ENCODE measurements at places on chromosomes 5 and 9.
A peak's percentile ranks its signal among the peaks of the same experiment; 100 is the strongest.

- DNase-seq, result peak; percentile 81
Measured at GRCh38 chr9:113622600-113623400, 159.3 kb downstream of the RGS3 start.

DNA sequence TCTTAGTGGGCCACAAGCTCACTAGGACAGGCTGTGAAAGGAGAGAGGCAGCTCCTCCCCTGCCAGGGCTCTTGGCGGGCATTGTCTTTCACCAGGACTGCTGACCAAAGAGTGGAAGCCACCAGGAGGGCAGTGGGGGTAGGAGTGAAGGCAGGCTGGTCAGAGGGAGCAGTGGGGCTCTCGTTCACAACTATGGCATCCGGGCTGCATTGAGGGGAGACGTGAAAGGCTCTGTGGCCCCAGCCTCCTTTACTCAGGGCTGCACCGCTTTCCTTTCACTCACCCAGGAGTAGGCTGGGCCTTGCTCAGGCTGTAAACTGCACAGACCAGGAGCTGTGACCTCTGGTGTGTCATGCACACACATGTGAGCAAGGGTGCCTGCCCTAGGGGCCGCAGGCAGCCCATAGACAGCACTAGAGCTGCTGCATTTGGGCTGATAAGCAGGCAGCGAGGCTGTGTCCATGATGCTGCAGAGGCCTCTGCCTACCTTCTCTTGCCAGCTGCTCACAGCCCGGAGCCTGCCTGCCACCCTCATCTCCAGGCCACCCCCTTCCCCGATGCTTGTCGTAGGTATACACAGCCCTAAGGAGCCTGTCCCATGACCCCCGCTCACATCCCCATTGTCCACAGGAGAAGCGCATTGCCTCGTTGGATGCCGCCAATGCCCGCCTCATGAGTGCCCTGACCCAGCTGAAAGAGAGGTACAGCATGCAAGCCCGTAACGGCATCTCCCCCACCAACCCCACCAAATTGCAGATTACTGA lies 130.4 kb downstream of the DAB2IP start:
- no peak for DNase-seq

DNA sequence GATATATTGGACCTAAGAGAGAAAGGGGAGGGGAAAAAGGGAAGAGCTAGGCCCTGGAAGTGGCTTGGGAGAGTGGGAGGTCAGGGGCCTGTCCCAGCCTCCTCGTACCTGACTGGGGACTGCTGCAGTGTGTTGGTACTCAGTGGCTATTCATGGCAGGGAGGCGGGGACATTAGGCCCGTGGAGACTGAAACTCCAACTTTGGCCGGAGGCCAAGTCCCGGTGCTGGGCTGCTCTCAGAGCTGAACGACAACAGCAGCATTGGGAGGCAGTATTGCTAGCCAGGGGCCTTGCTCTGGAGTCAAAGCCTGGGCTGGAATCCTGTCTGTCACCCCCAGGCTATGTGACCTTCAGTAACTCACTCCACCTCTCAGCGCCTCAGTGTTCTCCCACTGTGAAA lies 37.8 kb downstream of the NEURL1B start:
- no peak for DNase-seq

GRCh38 chr5:137199201-137199600 lies 299.9 kb downstream of the SPOCK1 start:
- DNase-seq, result no peak

- no peak for DNase-seq
Measured at GRCh38 chr9:116842658-116843057, 155.6 kb downstream of the TRIM32 start.

DNA sequence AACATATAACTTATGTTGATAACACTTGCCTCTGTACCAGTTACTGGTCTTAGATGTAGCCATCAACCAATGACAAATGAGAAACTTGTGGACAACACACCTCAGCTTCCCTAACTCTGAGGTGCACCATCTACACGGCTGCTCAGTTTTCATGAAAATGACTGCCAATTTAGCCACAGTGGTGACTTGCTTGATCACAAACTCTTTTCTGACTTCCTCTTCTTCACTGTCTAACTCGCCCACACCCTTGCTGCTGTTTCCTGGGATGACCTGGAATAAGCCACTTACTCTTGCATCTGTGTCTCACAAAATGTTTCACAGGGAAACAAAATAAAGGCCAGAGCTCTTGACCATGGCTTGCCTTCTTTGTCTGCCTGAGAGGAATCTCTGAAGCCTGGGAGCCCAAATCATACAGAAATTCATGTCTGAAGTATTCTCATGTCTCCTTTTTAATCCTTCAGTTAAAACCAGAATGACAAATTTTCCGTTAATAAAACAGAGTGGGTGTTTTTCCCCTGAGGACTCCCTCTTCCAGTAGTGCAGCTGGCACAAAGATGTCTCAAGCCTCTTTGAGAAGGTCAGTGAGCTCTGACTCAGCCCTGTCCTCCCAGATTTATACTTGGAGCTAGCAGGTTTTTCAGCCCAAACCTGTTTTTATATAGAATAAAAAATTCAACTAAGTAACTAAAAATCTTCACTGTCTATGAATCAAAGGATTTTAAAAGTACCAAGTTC lies 126.5 kb upstream of the PAM start:
- no peak for DNase-seq

DNA sequence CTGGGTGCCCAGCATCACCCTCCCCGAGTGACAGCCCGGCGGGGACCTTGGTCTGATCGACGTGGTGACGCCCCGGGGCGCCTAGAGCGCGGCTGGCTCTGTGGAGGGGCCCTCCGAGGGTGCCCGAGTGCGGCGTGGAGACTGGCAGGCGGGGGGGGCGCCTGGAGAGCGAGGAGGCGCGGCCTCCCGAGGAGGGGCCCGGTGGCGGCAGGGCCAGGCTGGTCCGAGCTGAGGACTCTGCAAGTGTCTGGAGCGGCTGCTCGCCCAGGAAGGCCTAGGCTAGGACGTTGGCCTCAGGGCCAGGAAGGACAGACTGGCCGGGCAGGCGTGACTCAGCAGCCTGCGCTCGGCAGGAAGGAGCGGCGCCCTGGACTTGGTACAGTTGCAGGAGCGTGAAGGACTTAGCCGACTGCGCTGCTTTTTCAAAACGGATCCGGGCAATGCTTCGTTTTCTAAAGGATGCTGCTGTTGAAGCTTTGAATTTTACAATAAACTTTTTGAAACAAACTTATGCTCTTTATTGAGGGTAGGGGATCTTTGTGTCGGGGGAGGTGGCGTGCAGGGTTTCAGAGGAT lies 1.3 kb downstream of the GADD45G start:
- DNase-seq, result peak; percentile 47

GRCh38 chr9:115395511-115396021 lies 277.6 kb upstream of the TNC start:
- no peak for DNase-seq

- no peak for DNase-seq
Measured at GRCh38 chr5:179451114-179451827, 99.1 kb upstream of the RUFY1 start.

DNA sequence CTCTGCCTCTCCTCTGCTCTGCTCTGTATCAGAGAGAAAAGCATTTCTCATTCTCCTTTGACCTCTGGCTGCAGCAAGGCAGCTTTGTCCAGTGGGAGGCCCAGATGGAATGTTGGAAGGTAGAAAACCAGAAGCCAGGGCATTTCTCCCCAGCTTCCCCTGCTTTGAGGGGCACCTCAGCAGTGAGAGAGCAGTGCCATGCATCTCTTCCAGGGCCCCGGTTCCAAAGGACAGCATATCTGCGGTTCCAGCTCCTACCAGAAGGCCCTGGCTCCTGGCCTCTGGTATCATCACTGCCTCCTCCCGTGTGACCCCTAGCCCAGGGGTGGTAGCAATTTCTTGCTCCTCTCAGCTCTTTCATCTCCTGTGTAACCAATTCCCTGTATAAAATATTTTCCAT lies 190.8 kb downstream of the SPOCK1 start:
- DNase-seq, result no peak

DNA sequence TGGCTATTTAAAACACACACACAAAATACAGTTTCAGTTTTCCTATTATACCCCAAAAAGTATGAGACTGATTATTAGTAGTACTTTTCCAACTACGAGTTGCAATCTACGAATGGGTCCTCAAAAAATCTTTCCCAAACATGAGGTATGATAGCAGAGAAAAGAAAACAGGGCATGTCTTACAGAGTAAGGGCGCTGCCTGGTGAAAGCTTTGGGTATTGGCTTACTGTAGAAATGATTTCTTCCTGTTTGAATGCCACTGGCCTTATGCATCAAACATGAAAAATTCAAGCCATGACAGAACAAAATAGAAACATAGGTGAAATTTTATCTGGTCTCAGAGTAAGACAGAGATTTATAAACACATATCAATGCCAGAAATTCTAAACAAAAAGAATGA lies 448.0 kb downstream of the SPOCK1 start:
- DNase-seq, result no peak

DNA sequence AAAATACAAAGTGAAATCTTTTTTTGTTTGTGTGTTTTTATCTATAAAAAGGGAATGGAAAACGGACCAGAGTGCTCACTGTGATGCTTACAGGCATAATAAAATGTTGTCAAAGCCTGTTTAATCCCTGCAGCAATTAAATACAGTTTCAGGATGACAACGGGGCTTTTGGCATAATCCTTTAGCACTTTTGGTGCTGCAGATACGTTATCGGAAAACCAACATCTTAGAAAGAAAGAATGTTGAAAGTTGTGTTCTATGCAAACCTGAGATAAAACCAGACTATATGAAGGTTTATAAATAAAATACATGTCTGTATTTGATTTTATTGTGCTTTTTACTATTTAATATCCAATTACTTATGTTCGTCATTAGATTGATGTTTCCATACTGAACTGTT lies 307.4 kb upstream of the DAB2 start:
- no peak for DNase-seq

GRCh38 chr5:121533814-121534213 lies 317.9 kb upstream of the FTMT start:
- no peak for DNase-seq

DNA sequence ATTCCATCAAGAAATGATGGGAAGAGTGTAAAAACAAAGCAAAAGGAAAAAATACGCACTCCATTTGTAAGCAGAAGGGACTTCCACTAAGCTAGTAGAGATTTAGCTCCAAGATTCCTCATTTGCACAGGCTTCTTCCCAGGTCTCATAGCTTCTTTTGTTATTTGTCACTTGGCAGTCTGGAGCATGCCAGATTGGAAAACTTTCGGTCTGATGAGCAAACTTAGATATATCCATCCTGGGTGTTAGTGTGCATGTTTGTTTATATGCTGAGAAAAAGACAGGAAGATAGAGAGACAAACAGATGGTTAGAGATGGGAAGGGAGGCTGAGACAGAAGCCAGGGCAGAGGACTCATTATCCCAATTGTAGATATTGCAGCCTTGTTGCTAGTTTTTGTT lies 1644.5 kb upstream of the NUDT12 start:
- DNase-seq, result no peak

- no peak for DNase-seq
Measured at GRCh38 chr9:112817860-112818203, 67.3 kb downstream of the SNX30 start.

- no peak for DNase-seq
Measured at GRCh38 chr9:94950579-94951323, 224.3 kb downstream of the AOPEP start.

DNA sequence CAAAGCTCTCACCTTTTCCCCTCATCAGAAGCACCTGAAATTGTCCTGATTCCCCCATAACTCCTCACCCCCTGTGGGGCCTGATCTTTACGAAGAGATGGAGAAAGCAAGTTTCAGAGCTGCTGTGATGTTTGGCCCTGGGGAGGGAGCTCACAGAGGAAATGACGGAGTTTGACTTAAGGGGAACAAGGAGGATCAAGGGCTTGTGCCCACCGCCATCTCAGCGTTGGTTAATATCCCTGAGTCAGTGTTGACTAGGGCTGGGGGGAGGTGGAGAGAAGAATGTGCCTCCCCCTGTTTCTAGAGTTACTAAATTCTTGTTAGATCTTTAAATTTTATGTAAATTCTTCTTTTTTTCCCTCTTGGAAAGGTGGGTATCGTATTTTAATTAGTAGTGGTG lies 27.8 kb downstream of the FGF18 start:
- DNase-seq, result no peak

GRCh38 chr5:150517272-150518152 lies 9.6 kb downstream of the NDST1 start:
- no peak for DNase-seq

- DNase-seq, result peak; percentile 58
Measured at GRCh38 chr5:132065351-132065937, 5.0 kb downstream of the IL3 start.

DNA sequence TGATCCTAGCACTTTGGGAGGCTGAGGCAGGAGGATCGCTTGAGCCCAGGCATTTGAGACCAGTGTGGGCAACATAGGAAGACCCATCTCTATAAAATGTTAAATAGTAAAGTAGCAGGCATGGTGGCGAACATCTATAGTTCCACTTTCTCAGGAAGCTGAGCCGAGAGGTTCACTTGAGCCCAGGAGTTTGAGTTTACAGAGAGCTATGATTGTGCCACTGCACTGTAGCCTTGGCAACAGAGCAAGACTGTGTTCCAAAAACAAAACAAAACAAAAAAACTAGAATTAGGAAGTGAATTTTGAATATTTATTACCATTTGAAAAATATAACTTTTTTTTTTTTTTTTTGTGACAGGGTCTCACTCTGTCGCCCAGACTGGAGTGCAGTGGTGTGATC lies 26.8 kb upstream of the PAX5 start:
- DNase-seq, result no peak

DNA sequence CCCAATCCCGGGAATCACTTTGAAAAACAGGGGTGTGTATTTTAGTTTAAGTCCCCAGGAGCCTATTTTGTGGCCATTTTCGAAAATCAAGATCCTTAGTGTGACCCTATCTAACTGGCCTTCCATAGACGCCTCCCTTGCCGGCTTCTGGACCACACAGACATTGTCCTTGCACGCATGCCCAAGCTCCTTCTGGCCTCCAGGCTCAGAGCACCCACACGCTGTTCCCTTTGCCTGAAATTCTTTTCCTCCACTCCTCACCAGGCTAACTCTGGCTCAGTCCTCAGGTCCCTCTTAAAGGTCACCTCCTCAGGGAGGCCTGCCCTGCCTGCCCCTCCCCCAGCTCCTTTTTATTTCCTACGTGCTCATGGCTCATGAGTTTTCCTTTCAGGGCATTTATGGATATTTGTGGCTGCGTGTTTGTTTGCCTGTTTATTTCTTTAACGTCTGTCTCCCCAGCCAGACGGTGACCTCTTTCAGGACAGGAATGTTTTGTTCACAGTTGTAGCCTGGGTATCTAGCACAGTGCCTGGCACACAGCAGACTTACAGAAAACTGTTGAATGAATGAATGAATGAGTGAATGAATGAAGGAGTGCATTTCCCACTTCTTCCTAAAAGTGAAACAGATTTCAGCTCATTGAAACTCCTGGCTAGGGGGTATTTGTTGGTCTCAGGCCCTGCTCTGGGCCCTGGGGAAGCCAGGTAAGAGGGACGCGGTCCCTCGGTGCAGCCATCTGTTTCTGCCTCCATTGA lies 79.1 kb upstream of the IER5L start:
- DNase-seq, result no peak
